ENCODE measurements at places on chromosomes 1 and 21.

DNA sequence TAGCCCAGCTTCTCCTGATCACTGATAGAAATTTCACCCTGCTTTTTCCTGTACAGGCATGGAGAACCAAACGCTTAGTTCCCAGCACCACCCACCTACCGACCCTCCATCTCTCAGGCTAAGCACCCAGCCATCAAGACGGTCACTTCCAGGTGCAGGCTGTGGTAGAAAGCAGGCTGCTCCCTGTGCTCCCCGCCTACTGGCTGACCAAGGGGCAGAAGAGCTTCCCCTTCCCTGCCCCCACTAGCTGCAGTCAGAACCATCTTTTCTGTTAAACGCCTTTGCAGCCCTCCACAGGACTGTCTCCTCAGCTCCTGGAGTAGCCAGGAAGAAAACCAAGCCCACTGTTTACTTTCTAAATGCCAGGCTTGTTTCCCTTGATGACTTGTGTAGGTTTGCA, 23.0 kb downstream of the SPATA46 start:
- no peak for DNase-seq

GRCh38 chr1:40245686-40246085, 2.1 kb upstream of the TMCO2 start:
- no peak for DNase-seq

DNA sequence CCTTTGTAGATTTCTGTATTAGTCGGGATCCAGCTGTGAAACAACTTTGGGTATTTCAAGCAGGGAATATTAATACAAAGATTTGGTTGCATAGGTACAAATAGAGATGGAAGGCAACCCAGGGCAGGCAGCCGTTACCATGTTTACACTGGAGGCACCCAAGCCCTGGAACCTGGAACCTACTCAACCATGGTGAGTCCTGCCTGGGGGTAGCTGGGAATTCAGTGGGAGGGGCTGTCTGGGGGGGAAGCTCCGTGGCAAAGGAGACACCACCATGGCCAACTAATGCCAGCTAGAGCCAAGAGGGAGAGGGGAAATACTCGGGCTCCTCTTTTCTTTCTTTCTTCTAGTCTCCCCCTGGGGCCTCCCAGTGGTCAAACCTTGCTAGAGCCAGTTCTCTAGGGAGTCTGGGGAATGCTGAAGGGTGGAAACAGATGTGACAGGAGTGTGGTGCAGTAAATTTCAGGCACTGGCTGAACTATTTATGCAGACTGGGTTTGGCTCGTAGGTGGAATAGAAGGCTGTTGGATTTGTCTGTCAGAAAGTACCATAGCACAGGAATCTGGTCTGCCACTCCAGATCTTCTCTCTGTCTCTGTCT, 91.9 kb upstream of the CACNA1E start:
- no peak for DNase-seq

- DNase-seq: no peak
Observed at GRCh38 chr1:19557609-19558051, 72.3 kb upstream of the CAPZB start.

GRCh38 chr1:4847711-4848110, 193.3 kb downstream of the AJAP1 start:
- no peak for DNase-seq

- no peak for DNase-seq
Observed at GRCh38 chr1:73627723-73628122, 570.3 kb downstream of the LRRIQ3 start.

GRCh38 chr1:85015826-85016225, 18.9 kb upstream of the MCOLN2 start:
- DNase-seq: no peak

DNA sequence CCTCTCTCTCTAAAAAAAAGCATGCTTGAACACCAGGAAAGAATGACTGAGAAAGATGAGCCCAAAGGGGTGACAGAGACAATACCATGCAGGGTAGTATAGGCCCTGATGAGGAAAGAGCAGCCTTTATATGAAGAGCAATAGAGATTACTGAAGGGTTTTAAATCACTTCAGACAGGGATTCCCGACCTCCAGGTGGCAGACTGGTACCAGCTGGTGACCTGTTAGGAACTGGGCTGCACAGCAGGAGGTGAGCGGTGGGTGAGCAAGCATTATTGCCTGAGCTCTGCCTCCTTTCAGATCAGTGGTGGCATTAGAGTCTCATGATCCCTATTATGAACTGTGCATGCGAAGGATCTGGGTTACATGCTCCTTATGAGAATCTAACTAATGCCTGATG, 30.8 kb upstream of the GTF2B start:
- DNase-seq: no peak

DNA sequence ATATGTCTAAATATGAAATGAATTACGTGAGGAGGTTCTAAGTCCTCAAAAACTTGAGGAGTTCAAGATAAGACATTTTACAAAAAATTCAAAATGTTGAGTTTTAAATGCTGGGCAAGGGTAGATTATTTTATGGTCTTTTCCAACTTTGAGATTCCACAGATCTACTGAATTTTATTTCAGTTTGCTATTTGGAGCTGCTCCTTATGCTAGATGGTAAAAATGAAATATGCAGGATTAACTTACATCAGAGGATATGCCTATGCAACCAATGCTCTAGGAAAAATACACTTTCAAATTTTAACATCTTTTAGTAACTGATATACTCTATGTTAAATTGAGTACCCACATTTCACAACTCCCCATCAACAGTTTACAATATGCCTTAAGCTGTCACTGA, 83.1 kb downstream of the SCMH1 start:
- no peak for DNase-seq

DNA sequence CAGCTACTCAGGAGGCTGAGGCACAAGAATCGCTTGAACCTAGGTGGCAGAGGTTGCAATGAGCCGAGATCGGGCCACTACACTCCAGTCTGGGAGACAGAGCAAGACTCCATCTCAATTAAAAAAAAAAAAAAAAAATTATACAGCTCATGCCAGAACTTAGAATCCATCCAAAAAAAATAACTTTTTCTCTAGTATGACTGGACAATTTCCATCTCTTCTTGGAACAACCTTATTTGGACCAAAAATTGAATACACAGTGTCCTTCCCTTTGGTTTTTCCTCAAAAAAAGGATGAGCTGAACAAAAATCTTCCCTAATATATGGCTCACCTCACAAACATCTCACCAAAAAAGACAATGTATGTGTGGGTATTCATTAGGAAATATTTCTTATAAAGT, 73.7 kb downstream of the TOR3A start:
- DNase-seq: no peak

- no peak for DNase-seq
Observed at GRCh38 chr1:167210966-167211674, 9.6 kb upstream of the POU2F1 start.

DNA sequence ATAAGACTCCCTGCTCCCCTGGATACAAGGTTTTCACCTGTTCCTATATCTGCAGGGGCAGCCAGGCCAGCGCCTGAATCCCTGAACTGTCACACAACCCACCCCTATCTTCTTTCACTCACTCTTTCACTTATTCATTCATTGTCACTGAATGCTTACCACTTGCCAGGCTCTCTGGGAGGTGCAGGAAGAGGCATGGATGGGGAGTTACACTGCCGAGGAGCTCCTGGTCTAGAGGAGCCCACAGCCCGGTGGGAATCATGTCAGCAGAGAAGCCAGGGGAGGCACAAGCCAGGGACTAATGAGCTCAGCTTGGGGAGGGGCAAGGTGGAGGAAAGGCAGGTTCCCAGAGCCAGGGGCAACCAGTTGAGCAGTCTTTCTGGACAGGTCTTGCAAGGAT, 155.8 kb downstream of the TRABD2B start:
- DNase-seq: no peak

DNA sequence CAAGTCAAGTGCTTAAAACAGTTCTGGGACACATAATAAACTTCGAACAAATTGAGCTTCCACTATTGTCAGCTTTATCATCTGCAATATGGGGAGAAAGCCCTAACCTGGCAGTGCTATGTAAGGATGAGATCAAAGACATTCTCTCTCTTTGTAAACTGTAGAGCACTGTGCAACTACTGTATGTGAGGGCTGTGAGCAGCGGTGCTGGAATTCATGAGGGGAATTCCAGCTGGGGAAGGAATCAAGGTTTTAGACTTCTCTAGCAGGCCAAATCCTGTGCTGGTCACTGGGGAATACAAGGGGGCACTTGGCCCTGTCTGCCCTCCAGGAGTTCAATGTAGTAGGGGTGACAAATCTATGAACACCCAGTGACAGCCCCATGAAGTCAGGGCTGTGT, 9.3 kb downstream of the FAM151A start:
- no peak for DNase-seq

GRCh38 chr1:26089125-26089524, 21.7 kb upstream of the TRIM63 start:
- no peak for DNase-seq

DNA sequence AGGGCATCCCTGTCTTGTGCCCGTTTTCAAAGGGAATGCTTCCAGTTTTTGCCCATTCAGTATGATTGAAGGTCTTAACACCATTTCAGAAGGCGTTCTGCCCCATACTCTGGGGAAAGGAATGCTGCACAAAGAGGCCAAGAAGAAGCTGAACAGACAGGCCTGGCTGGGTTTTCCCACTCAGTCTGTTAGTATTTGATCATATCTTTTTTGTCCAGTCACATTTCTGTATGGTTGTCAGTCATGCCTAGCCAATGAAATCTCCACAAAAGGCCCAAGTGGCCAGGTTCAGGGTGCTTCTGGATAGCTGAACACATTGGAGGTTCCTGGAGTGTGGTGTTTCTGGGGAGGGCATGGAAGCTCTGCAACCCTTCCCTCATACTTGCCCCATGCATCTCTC, 72.1 kb downstream of the NEK7 start:
- no peak for DNase-seq

DNA sequence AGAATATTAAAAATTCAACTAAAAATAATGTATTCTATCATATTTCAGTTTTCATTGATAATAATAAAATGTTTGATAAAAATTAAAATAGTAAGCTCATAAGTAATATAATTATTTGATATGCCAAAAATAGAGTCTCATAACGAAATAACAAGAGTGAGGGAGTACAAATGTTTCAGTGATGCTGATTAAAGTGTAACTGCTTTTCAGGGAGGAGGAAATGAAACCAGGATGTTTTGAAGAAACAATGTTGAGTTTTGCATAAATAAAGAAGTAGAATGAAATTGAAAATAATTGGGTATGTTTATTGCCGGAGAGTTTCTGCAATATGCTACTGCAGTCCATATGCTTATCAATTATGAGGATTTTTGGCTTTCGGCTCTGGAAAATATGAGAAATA, 1159.8 kb upstream of the ADGRL2 start:
- no peak for DNase-seq

GRCh38 chr1:165288350-165289120, 68.0 kb downstream of the LMX1A start:
- no peak for DNase-seq

GRCh38 chr1:119467857-119468668, 38.9 kb upstream of the HSD3B1 start:
- no peak for DNase-seq

GRCh38 chr1:6384962-6385361, 8.6 kb downstream of the ACOT7 start:
- no peak for DNase-seq

DNA sequence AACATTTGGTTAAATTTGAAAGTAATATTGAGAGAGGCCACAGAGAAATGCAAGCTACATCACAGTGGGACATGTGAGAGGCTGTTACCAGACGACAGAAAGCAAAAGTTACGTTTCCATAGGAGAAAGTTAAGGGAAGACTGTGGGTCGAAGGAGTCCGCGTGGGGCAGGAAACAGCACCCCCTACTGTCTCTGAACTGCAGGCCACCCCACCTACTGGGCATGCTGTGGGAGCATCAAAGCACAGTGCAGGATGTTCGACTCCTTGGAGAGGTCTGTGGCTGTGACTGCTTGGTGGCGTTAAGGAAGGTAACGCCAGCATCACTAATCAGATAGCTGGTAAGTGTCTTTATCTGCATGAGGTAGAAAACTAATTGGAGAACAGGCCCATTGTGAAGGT, 123.9 kb downstream of the PTBP2 start:
- DNase-seq: no peak

DNA sequence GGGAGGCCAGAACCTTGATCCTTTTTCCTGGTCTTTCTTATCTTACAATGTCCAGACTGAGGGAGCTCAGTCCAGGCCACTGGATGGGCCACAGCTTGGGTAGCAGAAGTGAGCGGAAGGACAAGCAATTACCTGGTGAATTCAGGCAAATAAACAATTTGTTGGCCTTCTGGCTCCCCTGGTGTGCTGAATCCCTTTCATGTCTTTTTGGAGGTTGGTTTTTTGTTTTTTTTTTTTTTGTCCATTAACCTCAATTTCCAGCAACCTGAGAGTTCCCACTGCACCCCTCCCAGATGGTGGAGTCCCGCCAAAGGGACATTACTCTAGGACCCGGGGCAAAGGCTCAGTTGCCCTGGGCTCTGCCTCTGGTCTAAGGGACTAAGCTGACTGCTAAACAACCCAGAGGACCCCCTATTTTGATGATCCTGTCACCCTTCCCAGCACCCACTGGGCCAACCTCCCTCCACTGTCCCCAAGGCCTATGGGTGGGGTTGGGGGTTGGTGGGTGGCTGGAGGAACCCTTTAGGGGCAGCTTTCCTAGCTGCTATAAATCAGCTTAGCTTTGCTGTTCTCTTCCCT, 85.5 kb downstream of the KCND3 start:
- DNase-seq: no peak

- DNase-seq: no peak
Observed at GRCh38 chr1:192639607-192640368, 3.8 kb downstream of the RGS13 start.

GRCh38 chr1:30129001-30129408, 594.4 kb downstream of the MATN1 start:
- DNase-seq: no peak

GRCh38 chr1:185373813-185374529, 56.9 kb upstream of the IVNS1ABP start:
- no peak for DNase-seq

DNA sequence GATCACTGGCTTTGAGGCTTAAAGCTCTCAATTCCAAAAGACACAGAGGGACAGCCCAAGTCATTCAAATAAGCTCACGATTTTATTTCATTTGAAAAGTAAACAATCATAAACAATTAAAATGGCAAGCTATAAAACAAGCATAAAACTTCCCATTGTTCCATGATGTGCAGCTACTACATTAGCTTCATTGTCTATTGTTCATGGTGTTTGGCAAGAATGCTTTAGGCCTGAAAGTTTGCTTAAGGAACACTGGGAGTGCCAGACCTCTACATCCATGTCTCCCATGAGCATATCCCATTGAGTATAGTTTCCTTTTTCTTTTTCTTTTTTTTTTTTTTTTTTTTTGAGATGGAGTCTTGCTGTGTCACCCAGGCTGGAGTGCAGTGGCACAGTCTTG, 286.1 kb upstream of the ESRRG start:
- DNase-seq: no peak

GRCh38 chr1:213394837-213395236, 343.8 kb downstream of the RPS6KC1 start:
- DNase-seq: no peak
